Trophoblast cell (in vitro differentiated cells and primary cell): ENCODE measurements at places on chromosomes 6 and 20.
A peak's percentile ranks its signal among the peaks of the same experiment; 100 is the strongest.

GRCh38 chr20:50325651-50326050, 135.0 kb downstream of the CEBPB start:
- H3K27me3 ChIP-seq = no peaks in the 10 kb centered on the region
- DNase-seq = no peak
- peaks cover 12% of the 10 kb centered on the region for H3K4me1 ChIP-seq
- no peak overlapping the region for H3K27ac ChIP-seq
- H3K4me3 ChIP-seq = no peak overlapping the region
- H3K36me3 ChIP-seq = no peaks in the 10 kb centered on the region

GRCh38 chr20:17856024-17856564, 112.5 kb downstream of the SNX5 start:
- no peaks in the 10 kb centered on the region for H3K27me3 ChIP-seq
- H3K36me3 ChIP-seq = no peaks in the 10 kb centered on the region
- no peaks in the 10 kb centered on the region for H3K4me1 ChIP-seq
- H3K27ac ChIP-seq = no peak overlapping the region
- no peak overlapping the region for H3K4me3 ChIP-seq

DNA sequence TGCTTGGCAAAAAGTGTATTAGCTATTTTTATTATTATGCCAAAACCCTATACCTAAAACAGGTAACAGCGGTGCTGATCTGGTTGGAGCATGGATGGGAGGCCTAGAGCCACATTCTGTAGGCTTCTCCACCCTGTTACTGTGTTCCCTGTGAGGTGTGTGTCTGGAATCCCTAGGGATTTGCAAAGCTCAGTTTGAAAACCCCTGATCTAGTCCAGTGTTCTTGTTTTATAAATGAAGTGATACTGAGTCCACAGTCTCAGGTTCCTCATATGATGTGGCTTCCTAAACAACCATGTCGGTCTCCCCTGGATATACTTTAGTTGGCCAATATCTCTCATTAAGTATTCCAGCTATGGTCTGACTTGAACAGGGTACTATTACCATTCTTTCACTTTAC, 16.3 kb downstream of the ACSS2 start:
- no peak overlapping the region for H3K4me3 ChIP-seq
- H3K27ac ChIP-seq = no peak overlapping the region
- no peaks in the 10 kb centered on the region for H3K27me3 ChIP-seq
- H3K4me1 ChIP-seq = peaks cover 2% of the 10 kb centered on the region
- H3K36me3 ChIP-seq = peaks cover 3% of the 10 kb centered on the region
- no peak for DNase-seq

- H3K4me3 ChIP-seq = no peak overlapping the region
- no peaks in the 10 kb centered on the region for H3K4me1 ChIP-seq
- DNase-seq = no peak
- H3K36me3 ChIP-seq = no peaks in the 10 kb centered on the region
Measured at GRCh38 chr20:61678437-61678836, 387.2 kb downstream of the TAF4 start.

DNA sequence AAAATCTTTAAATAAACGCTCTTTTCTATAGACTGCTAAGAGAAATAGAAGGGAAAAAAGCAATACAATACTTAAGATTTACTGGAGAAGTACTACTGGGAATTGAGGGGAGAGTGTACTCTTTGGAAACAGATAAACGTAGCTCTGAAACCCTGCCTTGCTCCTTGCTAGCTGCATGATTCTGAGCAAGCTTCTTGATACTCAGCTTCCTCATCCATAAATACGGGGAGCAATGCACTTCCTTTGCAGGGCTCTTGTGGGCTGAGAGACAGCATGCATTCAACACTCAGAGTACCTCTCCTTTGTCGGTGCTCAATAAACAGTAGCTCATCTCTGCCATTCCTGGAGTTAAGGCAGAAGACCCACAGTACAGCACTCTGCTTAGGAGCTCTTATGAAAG, 159.7 kb downstream of the BTBD9 start:
- H3K4me3 ChIP-seq = no peak overlapping the region
- peaks cover 8% of the 10 kb centered on the region for H3K4me1 ChIP-seq
- H3K27ac ChIP-seq = no peak overlapping the region
- DNase-seq = no peak
- no peaks in the 10 kb centered on the region for H3K36me3 ChIP-seq

GRCh38 chr20:10665791-10666190, 8.0 kb downstream of the JAG1 start:
- no peak for DNase-seq
- peaks cover 27% of the 10 kb centered on the region for H3K36me3 ChIP-seq
- H3K27ac ChIP-seq = peak overlapping the region; percentile 71
